ENCODE measurements at places on chromosomes 11 and 22.

GRCh38 chr11:114354076-114354475, 46.2 kb downstream of the C11orf71 start:
- DNase-seq: no peak

DNA sequence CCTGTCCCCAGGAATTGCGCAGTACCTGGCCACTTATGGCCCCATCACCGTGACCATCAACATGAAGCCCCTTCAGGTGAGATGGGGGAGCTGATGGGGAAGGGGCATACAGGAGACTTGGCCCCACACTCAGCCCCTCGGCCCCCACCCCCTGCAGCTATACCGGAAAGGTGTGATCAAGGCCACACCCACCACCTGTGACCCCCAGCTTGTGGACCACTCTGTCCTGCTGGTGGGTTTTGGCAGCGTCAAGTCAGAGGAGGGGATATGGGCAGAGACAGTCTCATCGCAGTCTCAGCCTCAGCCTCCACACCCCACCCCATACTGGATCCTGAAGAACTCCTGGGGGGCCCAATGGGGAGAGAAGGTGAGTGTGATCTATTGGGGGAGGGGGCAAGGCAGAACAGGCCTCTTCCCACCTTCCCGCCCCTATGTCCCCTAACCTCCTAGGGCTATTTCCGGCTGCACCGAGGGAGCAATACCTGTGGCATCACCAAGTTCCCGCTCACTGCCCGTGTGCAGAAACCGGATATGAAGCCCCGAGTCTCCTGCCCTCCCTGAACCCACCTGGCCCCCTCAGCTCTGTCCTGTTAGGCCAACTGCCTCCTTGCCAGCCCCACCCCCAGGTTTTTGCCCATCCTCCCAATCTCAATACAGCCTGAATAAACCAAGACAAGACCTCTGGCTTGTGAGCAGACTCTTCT, 3.6 kb downstream of the CTSW start:
- DNase-seq: no peak

DNA sequence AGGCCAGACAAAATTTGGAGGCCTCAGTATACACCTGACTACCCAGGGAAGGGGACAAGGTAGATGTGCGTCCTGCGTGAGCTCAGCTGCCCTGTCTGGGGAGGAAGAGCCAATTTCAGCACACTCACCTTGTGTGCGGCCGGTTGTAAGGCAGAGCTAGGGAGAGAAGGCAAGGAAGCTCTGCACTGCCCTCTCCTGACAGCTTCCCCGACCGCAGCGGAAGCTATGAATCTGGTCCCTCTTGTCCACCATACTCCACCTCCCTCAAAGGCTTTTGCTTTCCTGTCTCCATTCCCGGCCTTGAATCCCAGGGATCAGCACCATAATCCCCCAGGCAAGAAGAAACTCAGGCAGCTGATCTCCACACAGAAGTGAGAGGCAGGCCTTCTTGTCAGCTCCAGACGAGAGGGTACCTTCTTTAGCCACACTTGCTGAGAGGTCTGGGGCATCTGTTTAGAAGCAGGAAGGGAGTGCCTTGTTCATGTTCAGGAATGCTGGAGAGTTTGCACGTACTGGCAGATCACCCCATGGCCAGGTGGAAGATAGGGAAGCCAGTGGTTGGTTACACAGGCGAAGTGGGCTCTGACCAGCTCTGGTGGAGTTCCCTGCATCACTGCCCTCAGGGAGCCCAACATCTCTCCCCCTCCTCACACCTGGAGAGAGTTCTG, 62.5 kb downstream of the FEZ1 start:
- DNase-seq: no peak

- DNase-seq: no peak
Measured at GRCh38 chr11:63698976-63699733, 17.9 kb downstream of the RTN3 start.

DNA sequence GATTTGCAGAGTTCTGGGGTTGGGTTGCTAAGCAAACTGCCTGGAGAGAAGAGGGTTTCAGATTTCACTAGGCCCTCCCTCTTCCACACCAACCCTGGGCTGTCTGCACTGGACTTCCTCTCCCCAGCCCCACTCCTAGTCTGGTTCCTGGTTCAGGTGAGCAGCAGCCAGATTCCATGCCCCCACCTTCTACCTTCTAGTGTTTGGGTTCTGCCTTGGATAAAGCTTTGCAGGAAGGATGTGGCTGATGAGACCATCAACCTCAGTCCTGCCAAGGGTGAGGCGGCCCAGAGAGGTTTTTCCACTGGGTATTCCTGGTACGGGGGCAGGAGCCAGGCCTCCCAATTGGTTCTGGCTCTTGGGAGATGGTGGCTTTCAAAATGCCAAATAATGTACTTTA, 68.3 kb downstream of the BCR start:
- DNase-seq: no peak

GRCh38 chr11:130726234-130727037, 189.8 kb downstream of the SNX19 start:
- DNase-seq: no peak

- no peak for DNase-seq
Measured at GRCh38 chr11:64865286-64866172, 12.9 kb downstream of the EHD1 start.

- no peak for DNase-seq
Measured at GRCh38 chr22:49583886-49584505, 243.7 kb downstream of the BRD1 start.

DNA sequence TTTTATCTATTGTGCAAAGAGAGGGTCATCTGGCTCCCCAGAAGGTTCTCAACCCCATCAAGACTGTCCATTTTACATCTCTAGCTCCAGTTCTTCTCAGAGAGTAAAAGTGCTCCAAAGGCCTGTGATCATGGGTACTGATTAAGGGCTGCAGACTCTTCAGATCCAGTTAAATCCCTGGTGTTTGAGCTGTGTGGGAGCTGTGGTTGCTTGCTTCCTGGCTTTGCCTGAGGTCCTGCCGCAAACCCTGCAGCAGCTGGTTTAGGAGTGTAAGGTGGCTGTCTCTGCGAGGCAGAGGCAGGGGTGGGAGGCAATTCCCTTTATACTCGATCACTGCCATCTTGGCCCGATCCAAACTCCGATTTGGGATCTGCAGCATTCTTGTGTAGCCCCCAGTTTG, 1.2 kb downstream of the MRPL17 start:
- no peak for DNase-seq

- no peak for DNase-seq
Measured at GRCh38 chr11:66718320-66718971, 10.6 kb downstream of the SPTBN2 start.

GRCh38 chr22:30694171-30694639, 469 bp upstream of the OSBP2 start:
- DNase-seq: peak; percentile 36
